ENCODE measurements at places on chromosomes 5 and 9. TPM values are rescaled to one million over a fixed set of nuclear protein-coding genes. Genes with fewer than 3 reads are reported as not detected.

PIGO gene
- total RNA-seq: 23.7 TPM

CCDC192 gene
- total RNA-seq: not detected

NR5A1 gene
- total RNA-seq: not detected

NMUR2 gene
- total RNA-seq: not detected

PDLIM4 gene
- 153 TPM for total RNA-seq

All from LHCN-M2 (cell line).